ENCODE measurements at places on chromosomes 5 and 9.

DNA sequence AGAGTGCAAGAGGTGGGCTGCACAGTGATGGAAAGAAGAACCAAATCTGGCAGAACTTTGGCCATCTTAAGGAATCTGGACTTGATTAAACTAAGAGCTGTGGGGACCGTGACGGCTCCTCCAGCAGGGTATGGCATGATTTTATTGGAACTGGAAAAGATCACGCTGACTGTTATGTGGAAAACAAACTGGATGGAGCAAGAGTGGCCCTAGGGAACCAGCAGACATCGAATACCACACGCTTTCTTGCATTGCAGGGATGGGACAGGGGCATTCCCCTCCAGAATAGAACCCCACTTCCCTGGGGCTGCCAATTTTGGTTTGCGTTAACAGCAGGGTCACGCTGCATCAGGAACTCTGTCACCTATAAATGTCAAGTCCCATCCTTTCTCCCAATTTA lies 38.8 kb downstream of the INSYN2B start:
- no peak for DNase-seq

- no peak for DNase-seq
Observed at GRCh38 chr5:143024228-143024920, 254.2 kb downstream of the ARHGAP26 start.

DNA sequence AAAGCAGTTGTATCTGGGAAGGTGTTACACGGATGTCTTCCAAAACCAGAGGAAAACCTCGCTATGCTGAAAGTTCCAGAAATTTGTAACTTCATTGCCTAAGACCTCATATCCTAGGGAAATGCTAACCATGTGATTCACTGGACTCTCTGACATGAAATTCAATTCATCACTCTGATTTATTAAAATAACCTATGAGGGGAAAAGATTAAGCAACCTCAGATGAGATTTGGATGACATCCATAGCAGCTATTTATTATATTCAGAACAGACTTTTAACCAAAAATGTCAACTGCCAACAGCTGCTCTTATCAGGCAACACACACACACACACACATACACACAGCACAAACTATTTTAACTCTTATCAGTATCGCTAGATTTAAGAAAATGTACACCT lies 1006.4 kb upstream of the CTNND2 start:
- no peak for DNase-seq

GRCh38 chr5:145247745-145248040 lies 587.4 kb downstream of the PRELID2 start:
- DNase-seq, result no peak

DNA sequence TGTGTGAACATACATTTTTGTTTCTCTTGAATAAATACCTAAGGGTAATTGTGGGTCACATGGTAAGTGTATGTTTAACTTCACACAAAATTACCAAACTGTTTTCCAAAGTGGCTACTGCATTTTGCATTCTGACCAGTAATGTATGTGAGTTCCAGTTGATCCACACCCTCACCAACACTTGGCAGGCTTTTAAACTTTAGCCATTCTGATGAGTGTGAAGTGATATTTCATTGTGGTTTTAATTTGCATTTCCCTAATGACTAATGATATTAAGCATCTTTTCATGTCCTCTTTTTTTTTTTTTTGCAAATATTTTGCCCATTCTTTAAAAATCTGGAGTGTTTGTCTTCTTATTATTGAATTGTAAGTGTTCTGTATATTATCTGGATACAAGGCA lies 53.5 kb upstream of the MAST4 start:
- DNase-seq, result no peak

DNA sequence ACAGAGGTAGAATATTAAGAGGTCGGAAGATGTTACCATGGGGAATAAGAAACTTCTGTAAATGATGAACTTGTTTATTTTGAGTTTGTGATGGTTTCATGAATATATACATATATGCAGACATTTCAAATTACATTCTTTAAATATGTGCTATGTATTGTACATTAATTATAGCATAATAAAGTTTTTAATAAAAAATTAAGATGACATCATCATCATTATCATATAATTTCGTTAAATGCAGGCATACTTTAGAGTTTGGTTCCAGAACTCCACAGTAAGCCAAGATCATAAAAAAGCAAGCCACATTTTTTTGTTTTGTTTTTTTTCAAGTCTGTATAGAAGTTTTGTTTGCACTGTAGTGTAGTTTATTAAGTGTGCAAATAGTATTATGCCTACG lies 1403.5 kb downstream of the EFNA5 start:
- no peak for DNase-seq

DNA sequence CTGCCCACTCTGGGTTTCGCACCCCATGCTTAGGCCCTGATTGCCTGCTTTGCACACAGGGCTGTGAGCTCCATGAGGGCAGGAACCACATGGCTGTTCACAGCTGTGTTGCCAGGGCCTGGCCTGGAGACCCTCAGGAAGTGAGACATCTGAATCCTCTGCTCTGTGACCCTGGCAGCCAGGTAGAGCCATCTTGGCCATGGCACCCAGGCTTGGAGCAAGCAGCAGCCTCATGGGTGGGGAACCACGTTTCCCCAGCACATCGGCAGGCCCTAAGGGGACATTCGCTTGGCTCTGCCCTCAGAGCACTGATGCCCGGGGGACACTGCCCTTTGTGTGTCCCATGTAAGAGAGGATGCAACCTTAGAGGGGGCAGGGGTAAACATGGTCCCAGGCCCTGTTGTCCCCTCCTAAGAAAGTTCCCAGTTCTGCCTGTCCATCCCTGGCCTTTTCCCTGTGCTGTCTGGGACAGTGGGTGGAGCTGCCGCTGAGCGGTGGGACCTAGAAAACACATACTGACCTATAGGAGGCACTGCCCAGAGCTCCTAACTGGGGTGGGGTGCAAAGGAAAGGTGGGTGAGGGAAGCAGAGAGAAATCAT lies 144.1 kb upstream of the IER5L start:
- DNase-seq, result no peak

All from HuH-7.5 (cell line).